ENCODE measurements at places on chromosomes 12 and 14. TPM values are rescaled to one million over a fixed set of nuclear protein-coding genes. Genes with fewer than 3 reads are reported as not detected.

Gene HOXC6
- total RNA-seq: 4.8 TPM

DNA sequence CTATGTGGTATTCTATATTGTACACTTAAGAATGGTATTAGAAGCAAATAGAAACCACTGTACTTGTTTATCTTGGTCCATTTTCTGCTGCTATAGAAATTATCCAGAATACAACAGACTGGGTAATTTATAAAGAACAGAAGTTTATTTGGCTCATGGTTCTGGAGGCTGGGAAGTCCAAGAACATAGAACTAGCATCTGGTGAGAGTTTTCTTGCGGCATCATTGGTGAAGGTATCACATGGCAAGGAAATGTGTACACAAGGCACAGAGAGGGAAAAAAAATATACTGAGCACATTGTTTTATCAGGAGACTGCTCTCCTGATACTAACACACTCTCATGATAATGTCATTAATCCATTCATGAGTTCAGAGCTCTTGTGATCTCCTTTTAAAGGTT, 130.3 kb upstream of the STXBP6 start:
- no peak for DNase-seq
- H3K4me3 ChIP-seq: no peak overlapping the region
- no peaks in the 10 kb centered on the region for H3K36me3 ChIP-seq

DNA sequence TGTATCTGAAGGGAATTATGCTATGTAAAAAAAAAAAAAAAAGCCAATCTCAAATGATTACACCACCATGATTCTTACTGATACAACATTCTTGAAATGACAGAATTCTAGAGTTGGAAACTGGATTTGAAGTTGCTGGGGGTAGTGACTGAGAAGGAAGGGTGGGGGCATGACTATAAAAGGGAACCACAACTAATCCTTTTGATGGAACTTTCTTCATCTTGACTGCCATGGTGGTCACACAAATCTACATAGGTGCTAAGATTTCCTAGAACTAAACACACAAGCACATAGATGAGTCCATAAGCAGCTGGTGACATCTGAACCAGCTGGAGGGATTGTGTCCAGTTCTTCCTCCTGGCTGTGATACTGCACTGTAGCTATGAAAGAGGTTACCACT, 51.4 kb downstream of the CLMN start:
- peaks cover 17% of the 10 kb centered on the region for H3K4me1 ChIP-seq
- H3K36me3 ChIP-seq: peaks cover 4% of the 10 kb centered on the region
- H3K27ac ChIP-seq: no peak overlapping the region
- no peaks in the 10 kb centered on the region for H3K27me3 ChIP-seq

Gene KRT74
- 0.10 TPM for total RNA-seq

GRCh38 chr14:50479041-50479440, 53.3 kb downstream of the MAP4K5 start:
- no peak overlapping the region for H3K27ac ChIP-seq

Gene KRT78
- 29.1 TPM for total RNA-seq

DNA sequence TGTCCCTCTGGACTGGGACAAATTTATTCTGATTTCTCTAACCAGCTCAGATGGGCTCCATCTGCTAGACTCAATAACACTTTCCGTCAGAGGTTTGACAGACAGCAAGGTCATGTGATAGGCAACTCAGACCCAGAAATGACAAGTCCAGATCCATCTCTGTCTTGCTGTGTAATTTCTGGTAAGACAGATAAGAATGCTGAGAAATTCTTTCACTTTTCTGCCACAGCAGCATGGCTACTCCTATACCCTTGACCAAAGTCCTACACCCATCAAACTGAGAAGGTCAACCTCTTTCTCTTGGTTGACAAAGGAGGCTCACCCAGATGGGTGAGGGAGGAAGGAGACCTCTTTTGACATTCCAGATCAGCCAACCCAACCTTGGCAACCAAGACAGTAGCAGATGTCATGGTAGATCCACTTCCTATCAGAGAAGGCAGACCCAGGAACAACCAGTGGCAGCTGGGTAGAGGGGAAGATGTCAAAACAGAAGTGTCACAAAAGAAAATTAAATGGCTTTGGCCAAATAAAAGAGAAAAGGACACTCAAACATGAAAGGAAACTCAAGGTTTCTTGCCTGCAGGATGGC, 36.9 kb upstream of the PRKAB1 start:
- no peak overlapping the region for H3K27ac ChIP-seq
- peaks cover 33% of the 10 kb centered on the region for H3K27me3 ChIP-seq
- H3K36me3 ChIP-seq: no peaks in the 10 kb centered on the region
- H3K4me1 ChIP-seq: no peaks in the 10 kb centered on the region
- H3K4me3 ChIP-seq: no peak overlapping the region

- no peak overlapping the region for H3K4me3 ChIP-seq
- no peak for DNase-seq
- H3K27ac ChIP-seq: no peak overlapping the region
- no peaks in the 10 kb centered on the region for H3K27me3 ChIP-seq
- no peaks in the 10 kb centered on the region for H3K36me3 ChIP-seq
Measured at GRCh38 chr14:29805415-29806123, 122.1 kb downstream of the PRKD1 start.

All from type B pancreatic cell (in vitro differentiated cells).